Frontal cortex (tissue), 4 donors: ENCODE measurements at places on chromosomes 4 and X.

- no peak for DNase-seq
Observed at GRCh38 chr4:147617841-147618691, 869 bp downstream of the TMEM184C start.

GRCh38 chr4:94595880-94596483, 144.2 kb downstream of the PDLIM5 start:
- DNase-seq = peak; percentile 29

DNA sequence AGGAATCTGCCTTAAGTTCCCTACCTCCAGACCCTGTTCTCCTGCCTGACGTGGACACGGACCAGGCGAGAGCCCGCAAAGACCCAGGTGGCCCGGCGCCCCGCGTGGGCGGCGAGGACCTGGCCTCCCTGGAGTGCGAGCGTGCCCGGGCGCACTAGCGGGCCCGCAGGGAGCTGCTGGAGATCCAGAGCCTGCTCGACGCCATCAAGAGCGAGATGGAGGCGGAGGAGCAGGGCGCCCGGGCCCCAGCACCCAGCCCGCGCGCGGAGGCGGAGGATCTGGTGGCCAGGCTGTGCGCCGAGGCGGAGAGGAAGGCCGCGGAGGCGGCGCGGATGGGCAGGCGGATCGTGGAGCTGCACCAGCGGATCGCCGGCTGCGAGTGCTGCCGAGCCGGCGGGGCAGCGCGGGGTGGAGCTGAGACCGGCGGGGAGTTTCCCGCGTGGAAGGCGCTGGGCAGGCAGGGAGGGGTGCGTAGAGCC, 18.2 kb downstream of the MRFAP1 start:
- DNase-seq = peak; percentile 60

DNA sequence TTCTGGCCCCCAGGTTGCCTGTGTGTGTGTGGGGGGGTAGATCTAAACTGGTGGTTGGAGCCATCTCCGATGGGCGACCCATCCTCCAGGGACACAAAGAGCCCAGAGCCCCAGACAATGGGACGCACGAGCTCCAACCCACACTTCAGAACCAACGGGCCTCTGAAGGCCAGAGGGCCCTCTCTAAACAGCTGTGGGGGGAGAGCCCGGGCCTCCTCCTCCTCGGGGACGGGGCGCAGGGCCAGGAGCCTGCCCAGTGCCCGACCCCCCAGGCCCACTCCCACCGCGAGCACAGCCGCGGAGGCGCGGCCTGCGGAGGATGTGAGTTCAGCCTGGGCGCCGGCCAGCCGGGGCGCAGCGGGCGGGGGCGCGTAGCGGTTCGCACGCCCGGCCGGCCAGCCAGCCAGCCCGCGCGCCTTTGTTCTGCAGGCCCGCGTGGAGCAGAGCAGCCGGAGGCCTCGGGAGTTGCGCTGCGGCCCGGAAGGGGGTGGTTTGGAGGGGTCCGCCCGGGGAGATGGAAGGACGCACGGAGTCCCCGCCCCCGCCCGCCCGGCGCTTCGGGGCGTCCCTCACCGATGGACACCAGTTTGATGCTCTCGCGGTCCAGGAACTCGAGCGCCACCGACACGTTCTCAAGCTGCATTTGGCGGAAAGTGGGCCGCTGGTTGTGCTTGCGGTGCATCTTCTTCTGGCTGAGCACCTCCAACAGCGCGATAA, 4.0 kb downstream of the FLNA start:
- no peak for DNase-seq

DNA sequence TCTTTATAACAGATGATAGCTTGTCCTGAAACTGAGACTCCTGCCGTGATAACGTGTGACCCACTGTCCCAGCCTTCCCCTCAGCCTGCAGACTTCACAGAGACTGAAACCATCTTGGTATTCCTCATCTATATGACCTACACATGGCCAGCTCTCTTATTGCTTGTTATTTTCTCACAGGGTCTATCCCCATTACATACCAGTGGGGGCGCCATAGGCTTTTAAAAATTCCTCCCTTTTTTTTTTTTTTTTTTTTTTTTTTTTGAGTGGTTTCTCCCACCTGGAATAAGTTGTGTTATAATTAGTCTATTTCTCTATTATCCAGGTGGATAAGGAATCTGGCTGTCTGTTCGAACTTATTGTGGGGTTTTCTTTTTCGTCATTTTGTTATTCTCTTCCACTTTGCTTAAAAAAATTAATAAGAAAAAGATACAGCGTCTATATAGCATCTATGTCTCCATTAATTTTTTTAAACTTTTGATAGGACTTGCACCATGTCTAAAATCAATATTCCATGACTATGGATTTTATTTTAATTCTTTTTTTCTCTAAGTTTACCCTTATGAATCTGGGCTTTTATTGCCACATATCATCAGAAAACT, 47.2 kb downstream of the GYG2 start:
- no peak for DNase-seq

- DNase-seq = peak; percentile 46
Observed at GRCh38 chrX:133792198-133792953, 193.0 kb downstream of the GPC3 start.

- DNase-seq = no peak
Observed at GRCh38 chrX:17697191-17697590, 40.1 kb upstream of the SCML1 start.

- DNase-seq = no peak
Observed at GRCh38 chr4:52204921-52205320, 153.8 kb downstream of the SPATA18 start.

DNA sequence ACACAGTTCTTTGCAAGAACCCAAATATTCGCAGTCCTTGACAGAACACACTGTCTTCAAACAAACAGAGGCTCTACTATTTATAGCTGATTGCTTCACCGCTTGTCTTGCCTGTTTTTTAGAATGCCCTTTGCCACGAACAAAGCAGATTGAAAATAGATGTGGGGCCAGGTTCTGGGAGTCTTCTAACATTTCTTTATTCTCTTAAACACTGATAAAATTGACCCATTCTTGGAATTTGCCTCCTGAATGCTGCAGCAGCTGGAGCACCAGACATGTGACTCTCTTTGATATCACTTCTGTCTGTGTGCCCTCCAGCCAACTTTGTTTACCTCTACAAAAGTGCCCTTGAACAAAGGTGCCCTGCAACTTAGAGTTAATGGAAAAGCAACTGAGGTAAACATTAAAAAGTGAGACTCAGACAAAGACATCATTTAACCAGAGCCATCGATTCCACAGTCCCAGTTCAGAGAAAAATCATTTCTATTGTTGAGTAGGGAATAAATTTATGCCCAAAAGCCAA, 64.2 kb upstream of the SPP1 start:
- peak; percentile 7 for DNase-seq

DNA sequence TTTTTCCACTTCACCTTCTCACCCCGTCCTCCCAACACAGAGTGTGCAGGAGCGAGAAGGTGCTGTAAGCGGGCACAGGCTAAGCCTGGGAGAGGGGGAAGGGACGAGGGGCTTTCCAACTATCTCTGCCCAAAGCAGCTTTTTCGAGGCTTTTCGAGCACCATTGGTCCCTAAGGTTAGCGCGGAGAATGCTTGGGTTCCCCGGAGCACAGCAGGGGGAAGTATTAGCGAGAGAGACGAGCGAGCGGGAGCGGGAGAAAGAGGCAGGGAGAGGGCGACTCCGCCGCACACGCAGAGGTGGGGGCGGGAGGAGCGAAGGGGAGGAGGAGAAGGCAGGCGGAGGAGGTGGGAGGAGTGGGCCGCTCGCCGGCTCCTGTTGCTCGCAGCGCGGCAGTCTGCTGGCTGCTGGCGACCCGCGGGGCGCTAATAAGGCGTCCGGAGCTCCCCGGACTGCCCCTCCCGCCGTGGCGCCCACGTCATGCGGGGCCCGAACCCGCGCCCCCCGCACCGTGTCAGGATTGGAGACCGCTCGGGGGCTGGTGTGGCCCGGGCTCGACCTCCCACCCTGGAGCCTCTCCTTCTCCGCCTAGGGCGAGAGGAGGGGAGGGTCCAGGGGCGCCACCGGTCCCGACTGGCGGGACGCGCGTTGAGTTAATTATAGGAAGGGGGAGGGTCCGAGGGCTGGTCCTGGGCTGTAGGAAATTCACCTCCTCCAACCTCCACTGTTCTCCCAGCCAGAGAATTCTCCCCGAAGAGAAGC, at the start of gene ADAMTS3:
TSS of gene ADAMTS3 (minus strand) at position 263 of the 760 bp plus-strand sequence. CDS start 459 bp downstream, outside the sequence.
- peak; percentile 61 for DNase-seq

DNA sequence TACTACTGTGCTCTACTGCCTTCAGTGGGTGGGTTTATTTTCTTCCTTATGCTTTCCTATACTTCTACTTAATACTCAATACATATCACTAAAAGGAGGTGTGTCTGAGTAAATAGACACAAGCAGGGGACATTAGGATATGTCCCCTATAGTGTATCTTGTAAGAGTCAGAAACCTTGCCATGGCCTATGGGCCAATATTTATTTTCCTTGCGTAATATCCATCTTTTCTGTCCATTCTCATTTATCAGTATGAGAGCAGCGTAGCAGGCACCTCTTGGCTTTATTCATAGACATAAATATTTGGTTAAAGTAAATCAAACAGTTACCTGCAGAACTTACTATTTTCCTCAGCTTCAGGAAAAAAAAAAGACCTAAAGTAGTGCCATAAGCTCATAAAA, 46.6 kb upstream of the PHF8 start:
- DNase-seq = no peak

DNA sequence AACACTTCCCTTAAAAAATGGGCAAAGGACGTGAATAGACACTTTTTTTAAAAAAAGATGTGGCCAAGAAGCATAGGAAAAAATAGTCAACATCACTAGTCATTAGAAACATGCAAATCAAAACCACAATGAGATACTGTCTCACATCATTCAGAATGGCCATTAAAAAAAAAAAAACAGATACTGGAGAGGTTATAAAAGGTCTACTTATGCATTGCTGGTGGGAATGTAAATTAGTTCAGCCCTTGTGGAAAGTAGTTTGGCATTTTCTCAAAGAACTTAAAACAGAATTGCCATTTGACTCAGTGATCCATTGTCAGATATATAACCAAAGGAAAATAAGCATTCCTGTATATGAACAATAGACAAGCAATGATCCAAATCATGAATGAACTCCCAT, 352.8 kb upstream of the EPHA5 start:
- no peak for DNase-seq

DNA sequence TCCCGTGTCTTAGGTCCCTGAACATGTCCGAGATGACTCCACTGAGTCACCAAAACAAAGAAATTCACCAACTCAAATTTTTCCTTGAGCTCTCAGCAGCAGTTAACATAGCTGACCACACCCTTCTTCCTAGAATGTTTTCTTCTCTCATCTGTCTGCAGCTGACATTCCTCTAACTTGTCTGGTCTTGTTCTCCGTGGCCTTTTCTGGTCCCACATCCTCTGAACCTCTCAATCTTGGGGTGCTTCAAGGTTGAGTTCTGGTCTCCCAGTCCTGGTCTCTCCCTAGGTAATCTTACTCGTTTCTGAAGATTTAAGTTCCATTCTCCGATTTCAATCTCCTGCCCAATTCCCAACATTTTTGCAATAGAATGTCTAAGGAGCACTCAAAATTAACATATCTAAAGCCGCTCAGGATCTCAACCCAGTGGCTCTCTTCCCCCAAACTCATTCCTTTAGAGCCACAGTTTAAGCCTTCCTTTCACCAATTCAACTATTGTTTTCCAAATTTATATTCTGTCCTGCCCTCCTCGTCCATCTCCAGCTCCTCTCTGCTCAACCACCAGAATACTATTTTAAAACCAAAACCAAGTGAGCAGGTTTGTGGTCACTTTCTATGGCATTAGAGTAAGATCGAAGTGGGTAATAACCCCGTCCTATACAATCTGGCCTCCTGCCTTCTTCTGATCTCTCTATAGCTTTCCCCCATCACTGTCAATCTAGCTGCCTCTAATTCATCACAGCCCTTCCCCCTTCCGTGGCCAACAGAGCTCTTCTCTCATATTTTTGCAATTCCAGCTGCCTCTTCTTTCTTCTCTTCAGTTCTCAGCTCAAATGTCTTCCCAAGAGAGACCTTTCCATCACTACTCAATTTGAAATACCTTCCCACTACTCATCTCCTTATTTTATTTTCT, 1.2 kb downstream of the TRIML2 start:
- DNase-seq = no peak

DNA sequence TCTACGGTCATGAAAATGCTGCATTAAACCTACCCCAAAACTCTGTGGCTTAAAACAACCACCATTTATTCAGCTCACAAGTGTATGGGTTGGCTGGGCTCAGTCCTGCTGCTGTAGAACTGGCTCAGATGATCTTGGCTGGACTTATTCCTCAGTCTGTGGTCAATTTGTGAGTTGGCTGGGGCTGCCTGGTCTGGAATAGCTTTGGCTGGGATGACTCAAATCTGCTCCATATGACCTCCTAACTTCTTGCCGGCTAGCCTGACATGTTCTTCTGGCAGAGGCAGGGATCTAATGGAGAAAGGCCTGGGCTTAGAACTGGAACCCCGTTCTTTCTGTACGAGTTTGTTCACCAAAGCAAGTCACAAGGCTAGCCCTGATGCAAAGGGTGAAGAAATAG, 71.7 kb downstream of the CFAP299 start:
- DNase-seq = no peak

GRCh38 chr4:30866346-30866745, 146.2 kb downstream of the PCDH7 start:
- no peak for DNase-seq

DNA sequence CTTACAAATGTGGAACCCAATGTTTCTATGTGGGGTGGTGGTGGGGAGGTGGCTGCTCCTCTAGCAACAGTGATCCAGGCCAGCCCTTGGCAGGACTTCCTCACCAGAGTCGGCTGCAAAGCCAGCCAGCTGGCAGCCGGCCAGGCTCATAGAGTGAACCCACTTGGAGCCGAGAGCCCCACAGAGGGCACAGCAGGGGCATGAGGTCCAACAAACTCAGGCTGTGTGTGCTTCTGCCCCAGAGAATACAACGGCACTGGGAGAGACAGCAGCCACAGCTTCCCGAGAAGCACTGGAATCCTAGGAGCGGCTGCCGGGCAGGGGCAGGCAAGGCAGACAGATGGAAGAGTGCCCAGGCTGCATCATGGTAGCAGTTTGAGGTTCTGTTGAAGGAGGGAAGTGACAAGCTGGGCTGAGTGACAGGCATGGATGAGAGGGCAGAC, 23.5 kb upstream of the SOWAHD start:
- no peak for DNase-seq

GRCh38 chr4:101952985-101953384, 162.5 kb downstream of the BANK1 start:
- DNase-seq = no peak

GRCh38 chrX:83845397-83845796, 15.5 kb upstream of the CYLC1 start:
- no peak for DNase-seq

DNA sequence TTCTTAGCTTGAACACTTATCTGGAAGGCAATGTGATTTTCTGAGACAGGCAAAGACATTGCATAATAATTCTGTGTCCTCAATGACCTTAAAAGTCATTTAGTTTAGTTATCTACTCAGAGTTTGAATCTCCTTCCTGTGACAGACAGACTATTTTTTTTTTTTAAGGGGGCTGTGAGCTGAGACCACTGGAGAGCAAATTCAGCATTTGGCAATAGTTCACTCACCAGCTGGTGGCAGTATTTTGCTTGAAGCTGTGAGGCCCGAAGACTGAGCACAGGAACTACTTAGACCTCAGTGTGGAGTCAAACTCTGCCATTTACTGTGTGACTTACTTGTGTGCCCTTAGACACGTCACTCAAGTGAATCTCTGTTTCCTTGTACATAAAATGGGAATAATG, 22.9 kb upstream of the CPE start:
- no peak for DNase-seq

- no peak for DNase-seq
Observed at GRCh38 chr4:84895283-84895682, 71.2 kb downstream of the WDFY3 start.
